ENCODE measurements at places on chromosomes 6 and 20. TPM values are rescaled to one million over a fixed set of nuclear protein-coding genes. Genes with fewer than 3 reads are reported as not detected.

DNA sequence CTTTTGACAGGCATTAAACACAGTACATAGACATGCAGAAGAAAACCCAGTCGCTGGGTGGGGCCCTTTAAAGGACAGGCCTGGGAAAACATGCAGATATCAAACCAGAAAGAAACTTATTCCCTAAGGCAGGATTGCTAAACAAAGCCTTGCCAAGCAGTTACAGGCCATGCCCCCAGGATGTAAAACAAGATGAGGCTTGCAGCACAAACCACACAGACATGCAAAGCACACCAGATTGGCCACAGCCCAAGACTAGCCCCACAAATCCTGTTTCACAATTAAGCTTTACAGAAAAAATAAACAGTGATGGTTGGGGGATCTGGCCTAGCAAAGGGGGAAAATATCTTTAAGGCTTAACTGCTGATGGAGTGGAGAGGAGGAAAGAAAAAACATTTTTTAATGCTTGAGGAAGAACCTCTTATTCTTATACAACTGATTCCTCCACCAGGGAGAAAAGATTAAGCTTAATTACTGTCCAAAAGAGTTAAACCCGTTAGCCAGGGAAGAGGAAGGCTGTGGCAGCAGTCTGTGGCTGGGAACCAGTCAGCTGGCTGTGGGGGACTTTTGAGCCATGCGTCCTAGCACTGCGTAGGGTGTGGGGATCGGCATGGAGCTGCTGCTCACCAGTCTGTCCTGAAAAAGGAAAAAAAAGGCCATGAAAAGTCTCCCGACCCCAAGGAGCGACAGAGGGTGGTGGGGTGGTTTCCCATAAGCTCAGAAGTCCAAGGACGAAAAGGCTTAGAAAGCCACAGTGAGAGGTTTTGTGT, 28.4 kb downstream of the COL19A1 start:
- DNase-seq = no peak

DNA sequence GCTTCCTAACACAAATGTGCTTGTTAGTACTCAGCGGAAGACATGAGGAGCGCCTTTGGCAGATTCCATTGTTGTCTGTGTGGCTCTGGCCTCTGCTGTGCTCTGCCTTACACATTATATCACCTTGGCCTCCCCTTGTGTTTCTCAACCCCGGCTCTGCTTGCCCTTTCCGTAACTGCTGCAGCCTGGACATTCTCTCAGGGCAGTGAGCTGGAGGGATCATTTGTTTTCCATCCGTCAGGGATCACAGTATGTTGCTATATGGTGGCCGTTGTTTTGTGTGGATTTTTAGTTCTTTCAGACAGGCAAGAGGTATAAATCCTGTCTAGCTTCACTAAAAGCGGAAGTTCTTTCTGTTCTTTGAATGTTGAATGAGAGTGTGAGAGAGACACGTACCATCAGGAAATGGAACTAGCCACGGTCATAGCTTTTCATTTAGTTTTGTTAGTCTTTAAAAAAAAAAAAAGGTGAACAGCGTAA, 175.1 kb downstream of the JARID2 start:
- DNase-seq = no peak

DNA sequence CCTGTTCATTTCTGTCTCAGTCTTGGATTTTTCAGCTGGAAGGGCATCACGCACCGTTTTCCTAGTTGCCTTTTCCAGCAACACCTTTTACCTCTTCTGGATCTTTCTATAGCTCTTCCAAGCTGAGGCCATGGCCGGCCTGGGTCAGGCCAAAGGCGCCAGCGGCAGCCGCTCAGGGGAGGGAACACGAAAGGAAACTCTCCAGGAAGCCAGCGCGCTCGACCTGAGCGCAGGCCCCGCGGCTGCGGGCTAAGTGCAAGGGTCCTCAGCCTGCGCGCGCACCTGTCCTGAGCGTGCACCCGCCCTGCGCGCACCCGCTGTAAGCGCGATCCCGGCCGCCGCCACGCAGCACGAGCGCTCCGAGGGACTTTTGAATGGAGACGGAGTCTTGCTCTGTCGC, 43.8 kb upstream of the TMEM181 start:
- DNase-seq = no peak

- no peak for DNase-seq
Observed at GRCh38 chr20:3248167-3248992, 9.4 kb upstream of the SLC4A11 start.

DNA sequence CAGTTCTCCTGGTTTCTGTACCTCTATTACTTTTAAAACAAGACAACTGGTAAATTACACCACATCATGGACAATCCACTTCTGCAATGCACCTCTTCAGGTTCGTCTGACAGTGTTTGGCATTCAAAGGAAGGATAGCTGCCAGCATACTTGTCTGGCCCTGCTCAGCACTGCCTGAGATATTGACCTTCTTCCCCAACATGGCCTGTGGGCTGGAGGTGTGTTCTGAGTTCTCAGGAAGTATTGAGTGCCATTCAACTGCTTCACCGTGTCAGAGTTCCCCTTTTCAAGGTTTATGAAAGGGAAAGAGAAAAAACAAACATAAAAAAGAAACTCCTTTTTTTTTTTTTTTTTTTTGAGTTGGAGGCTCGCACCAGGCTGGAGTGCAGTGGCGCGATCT, 267.9 kb upstream of the SASH1 start:
- no peak for DNase-seq

GRCh38 chr20:25573288-25574251, 11.8 kb downstream of the NINL start:
- DNase-seq = no peak

- no peak for DNase-seq
Observed at GRCh38 chr20:1299522-1299921, 29.4 kb downstream of the SDCBP2 start.

GRCh38 chr6:167125410-167125809, 2.5 kb downstream of the CCR6 start:
- DNase-seq = no peak

Gene MROH8
- polyA plus RNA-seq = 7.8 TPM

DNA sequence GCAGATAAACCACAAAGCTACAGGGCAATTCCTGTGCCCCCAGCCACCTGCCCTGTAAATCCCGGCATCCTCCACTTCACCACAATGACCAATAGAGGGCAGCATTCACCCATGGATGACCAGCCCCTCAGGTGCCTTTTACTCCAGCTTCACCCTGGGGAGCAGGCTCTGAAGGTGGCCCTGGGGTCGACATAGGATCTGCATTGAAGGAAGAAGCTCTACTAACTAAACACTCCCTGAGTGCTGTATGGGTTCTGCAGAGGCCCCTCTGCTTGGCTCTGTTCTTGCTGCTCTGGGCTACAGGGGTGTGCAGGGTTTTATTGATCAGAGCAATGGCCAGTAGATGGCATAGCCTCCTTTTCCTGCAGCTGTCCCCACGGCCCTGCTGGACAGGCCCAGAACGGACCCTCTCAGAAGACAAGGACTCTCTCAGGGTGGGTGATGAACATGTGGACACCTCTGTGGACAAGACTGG, 20.3 kb downstream of the CST4 start:
- DNase-seq = peak; percentile 22

GRCh38 chr20:22579711-22580697, 4.4 kb downstream of the FOXA2 start:
- DNase-seq = no peak

- no peak for DNase-seq
Observed at GRCh38 chr20:32599783-32600340, 14.7 kb upstream of the NOL4L start.

DNA sequence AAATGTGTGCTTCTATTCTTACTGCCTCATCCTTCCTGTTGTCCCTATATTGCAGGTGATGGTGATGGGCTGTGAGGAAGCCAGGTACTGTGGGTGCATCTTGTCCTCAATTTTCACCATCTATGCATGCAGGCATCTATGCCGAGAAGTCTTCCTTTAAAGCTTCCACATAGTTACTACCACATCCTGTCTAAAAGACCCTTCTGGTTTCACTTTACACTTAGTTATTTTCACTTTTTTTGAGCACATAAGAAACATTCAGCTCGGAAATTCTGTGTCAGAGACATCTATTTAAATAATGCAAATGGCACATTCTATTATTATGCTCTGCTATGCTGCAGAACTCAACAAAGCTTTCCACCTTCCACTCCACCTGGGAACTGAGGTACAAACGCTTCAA, 28.2 kb upstream of the FABP7 start:
- no peak for DNase-seq

GRCh38 chr6:34236131-34236442, 586 bp upstream of the HMGA1 start:
- DNase-seq = no peak

Gene NFYA
- polyA plus RNA-seq = 47.1 TPM

- DNase-seq = no peak
Observed at GRCh38 chr20:37426106-37426505, 80.2 kb downstream of the SRC start.

GRCh38 chr20:50911716-50912115, 19.5 kb downstream of the ADNP start:
- DNase-seq = no peak

DNA sequence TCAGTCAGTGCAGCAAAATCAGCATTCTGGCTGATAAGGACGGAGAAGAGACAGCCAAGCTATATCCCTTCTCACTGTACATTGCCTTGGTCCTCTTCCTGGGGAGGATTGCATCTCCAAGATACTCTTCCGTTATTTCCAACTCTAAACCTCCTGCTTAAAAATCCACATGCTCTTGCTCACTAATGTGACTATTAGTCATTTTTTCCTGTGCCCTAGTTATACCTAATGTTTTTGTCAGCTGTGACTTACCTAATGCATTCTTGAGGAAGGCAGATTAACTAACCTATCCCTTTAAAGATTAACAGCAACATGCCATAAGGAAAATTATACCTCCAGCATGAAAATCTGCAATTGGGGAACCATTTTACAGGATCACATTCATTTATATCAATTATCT, 317.6 kb downstream of the BTBD9 start:
- DNase-seq = no peak

Gene TSBP1
- polyA plus RNA-seq = 0.13 TPM

GRCh38 chr6:31057426-31058003, 47.2 kb downstream of the MUC22 start:
- no peak for DNase-seq

Gene SGK2
- polyA plus RNA-seq = 79.5 TPM

Gene NHSL1
- 11.3 TPM for polyA plus RNA-seq

Gene CDC40
- polyA plus RNA-seq = 29.0 TPM

GRCh38 chr6:13286181-13286580, 42.2 kb downstream of the TBC1D7 start:
- DNase-seq = no peak

DNA sequence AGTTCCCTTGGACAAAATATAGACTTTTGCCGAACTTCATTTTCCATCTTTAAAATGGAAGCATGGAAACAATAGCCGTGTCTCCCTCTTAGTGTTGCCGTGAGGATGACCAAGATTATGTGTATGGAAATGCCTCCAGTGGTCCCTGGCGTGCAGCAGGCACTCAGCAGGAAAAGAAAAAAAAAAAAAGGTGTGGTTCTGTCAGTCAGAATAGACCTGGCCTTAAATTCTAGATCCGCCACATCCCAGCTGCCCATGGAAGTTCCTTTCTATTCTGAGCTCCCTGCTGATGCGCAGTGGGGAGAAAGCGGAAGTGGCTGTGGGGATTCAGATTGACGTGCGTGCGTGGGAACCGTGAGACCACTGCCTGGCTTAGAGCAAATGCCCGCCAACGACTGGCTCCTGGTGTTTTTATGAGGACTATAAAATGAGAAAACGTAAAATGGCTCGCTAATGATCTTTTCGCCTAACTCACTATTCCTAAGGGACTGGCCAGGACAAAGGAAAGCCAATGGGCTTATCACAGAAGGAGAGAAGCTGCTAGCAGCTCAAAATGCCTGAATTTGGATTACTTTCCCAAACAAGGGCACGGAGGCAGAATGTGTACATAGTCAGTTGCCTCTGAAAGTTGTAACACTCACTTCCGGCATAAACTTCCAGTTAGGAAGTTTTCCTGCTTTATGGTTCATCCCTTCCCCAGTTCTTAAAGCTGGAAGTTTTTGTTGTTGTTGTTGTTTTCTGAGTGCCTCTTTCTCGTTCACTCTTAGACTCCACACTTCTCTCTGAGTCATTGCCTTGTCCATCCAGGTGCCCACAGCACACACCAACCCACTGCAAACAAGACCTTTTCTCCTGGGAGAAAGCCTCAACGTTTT, 11.4 kb upstream of the PDE10A start:
- DNase-seq = no peak

GRCh38 chr6:45712786-45713185, 302.9 kb downstream of the CLIC5 start:
- DNase-seq = no peak

- DNase-seq = no peak
Observed at GRCh38 chr6:13412639-13413465, 74.5 kb downstream of the GFOD1 start.

DNA sequence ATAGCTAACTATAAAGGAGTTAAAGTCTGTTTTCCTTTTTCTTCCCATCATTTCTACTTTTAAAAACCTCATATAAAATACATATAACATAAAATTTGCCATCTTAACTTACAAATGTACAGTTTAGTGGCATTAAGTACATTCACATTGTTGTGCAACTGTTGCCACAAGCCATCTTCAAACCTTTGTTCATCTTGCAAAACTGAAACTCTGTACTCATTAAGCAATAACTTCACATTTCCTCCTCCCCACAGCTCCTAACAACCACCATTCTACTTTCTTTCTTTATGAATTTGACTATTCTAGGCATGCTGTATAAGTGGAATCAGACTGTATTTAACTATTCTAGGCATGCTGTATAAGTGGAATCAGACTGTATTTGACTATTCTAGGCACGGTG, 4.5 kb downstream of the CCDC170 start:
- no peak for DNase-seq

- DNase-seq = no peak
Observed at GRCh38 chr20:33482581-33482980, 7.3 kb upstream of the CBFA2T2 start.

- DNase-seq = no peak
Observed at GRCh38 chr20:53032478-53032932, 60.3 kb downstream of the TSHZ2 start.

- no peak for DNase-seq
Observed at GRCh38 chr6:131431718-131432117, 141.3 kb upstream of the ARG1 start.

Gene NKX2-2
- not detected for polyA plus RNA-seq

- no peak for DNase-seq
Observed at GRCh38 chr6:157758516-157759023, 64.5 kb upstream of the SNX9 start.

GRCh38 chr6:10396785-10397184, 18.1 kb downstream of the TFAP2A start:
- no peak for DNase-seq

DNA sequence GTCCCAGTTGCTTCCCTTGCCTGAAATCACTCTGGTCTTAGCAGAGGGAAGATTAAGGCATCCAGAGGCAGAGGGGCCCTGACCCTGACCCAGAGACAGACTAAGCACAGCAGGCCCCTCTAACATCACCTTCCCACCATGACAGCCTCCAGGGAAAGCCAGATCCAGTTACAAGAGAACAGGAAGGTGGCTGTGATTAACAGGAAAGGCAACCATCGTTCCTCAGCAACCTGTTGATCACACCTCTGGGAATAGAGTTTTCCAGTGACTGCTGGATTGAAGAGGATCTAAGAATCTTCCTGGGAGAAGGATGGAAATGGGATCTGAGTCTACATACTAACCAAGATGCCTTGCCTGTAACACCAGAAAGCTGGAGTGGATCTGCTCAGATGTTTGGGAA, 5.2 kb upstream of the TREM1 start:
- no peak for DNase-seq

Gene BCAS4
- 5.5 TPM for polyA plus RNA-seq

All from renal cortex interstitium (tissue), 15 donors.